ENCODE measurements at places on chromosomes 7 and 10.

DNA sequence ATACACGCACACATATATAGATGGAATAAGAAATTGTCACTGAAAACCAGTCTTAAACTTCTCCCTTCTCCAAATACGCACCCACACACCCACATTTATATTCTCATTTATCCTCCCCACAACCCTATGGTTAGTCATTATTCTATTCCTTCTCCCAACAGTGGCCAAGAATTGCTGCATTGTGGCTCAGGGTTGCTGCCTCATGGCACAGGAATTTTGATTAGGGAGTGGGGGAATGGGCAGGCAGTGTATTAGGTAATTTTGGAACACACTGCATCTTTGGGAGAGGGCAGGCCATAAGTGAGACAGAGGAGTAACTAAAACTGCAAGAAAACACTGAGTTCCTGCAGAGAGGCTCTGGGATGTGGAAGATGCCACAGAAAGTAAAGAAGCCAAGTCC, 35.7 kb downstream of the NAPEPLD start:
- peak; percentile 72 for DNase-seq

DNA sequence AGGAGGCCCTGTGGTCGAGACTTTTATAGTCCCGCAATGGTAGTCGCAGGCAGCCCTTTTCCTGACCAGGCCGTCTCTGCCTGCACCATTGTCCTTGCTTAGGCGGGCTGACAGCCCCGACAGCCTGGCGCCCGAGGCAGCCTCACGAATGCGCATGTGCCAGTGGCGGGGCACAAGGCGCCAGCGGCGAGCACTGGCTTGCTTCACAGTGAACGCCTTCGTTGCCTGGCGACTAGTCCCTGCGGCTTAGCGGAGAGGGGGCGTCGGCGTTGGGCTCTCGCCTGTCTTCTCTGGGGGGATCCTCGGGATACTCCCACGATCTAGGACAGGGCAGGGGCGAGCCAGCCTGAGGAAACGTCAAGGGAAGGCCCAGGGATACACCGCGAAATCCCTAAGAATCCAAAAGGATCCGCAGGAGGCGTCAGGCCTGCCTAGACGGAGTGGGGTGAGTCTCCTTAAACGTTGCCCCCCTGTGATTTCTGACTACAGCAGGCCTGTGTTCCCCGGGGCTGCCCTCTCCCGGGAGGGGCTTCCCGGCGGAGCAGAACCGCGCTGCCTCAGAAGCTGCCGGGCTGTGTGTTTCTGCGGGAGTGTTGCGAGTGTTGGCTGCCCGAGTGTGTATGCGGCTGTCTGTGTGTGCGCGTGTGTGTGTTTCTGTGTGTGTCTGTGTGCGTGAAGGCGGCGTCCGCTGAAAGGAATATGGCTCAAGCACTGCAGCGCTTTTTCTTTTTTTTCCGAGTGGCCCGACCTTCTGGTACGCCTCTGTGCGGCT, 20.5 kb upstream of the ZNF273 start:
- peak; percentile 79 for DNase-seq

GRCh38 chr10:49270565-49270964, 28.4 kb upstream of the C10orf71 start:
- DNase-seq, result no peak

- DNase-seq, result no peak
Measured at GRCh38 chr7:111324228-111324627, 233.3 kb downstream of the LRRN3 start.

GRCh38 chr7:18420748-18421147, 74.8 kb upstream of the HDAC9 start:
- no peak for DNase-seq

DNA sequence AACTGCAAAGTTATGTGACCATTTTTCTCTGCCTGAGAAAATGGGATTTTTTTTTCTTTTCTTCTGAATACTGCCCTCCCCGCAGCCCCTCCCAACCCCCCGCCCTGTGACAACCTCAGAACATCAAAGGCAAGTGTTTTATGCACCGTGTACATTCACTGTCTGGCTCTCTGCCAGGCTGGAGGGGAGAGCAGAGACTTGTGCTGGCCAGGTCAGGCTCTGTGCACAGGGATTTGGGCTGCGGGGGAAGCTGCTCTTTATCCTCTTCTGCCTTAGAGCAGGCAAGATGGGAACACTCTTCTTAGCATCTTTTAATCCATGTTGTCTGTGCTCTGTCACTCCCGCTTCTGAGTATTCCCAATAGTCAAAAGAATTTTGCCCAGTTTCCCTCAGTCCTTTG, 195.1 kb downstream of the CCSER2 start:
- no peak for DNase-seq

GRCh38 chr10:30454744-30455510, 20.9 kb downstream of the MAP3K8 start:
- DNase-seq, result peak; percentile 44
